HFFc6 (cell line): ENCODE measurements at places on chromosomes 11 and 22. TPM values are rescaled to one million over a fixed set of nuclear protein-coding genes. Genes with fewer than 3 reads are reported as not detected.

IL10RA gene
- not detected in 3 replicates for total RNA-seq

SYNGR1 gene
- 16.0 to 25.3 TPM (median 18.0 TPM) in 3 replicates for total RNA-seq

TUT1 gene
- 12.5 and 16.0 TPM in 2 replicates for total RNA-seq

ARHGAP42 gene
- 1.2 to 3.3 TPM (median 1.7 TPM) in 3 replicates for total RNA-seq

OR2D2 gene
- total RNA-seq: not detected in 3 replicates

MRGPRX3 gene
- not detected in 3 replicates for total RNA-seq

GAL3ST1 gene
- total RNA-seq: not detected in 3 replicates

GRCh38 chr22:38467904-38468442, at the start of gene KDELR3:
KDELR3 (plus strand) TSS chr22:38468096; CDS start chr22:38468234, 138 bp downstream.
- H3K36me3 ChIP-seq: no peaks in the 10 kb centered on the region
- H3K27me3 ChIP-seq: peaks cover 9% of the 10 kb centered on the region
- peak within 1 kb of the TSS; percentile 92 for H3K4me3 ChIP-seq
- DNase-seq: peak; percentile 48

DNA sequence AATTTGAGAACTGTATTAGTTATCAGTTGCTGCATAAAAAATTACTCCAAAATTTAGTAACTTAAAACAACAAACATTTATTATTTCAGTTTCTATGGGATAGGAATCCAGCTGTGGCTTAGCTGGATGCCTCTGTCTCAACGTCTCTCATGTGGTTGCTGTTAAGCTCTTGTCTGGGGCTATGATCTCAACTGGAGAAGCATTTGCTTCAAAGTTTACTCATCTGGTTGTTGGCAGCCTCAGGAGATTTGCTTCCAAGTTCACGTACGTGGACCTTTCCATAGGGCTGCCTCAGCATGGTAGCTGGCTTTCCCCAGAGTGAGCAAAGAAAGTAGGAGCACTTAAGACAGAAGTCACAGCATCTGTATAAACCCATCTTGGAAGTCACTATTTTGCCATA, 144.9 kb upstream of the SESN3 start:
- no peak overlapping the region for H3K4me3 ChIP-seq
- no peak overlapping the region for H3K27ac ChIP-seq
- no peak for DNase-seq
- no peaks in the 10 kb centered on the region for H3K4me1 ChIP-seq

DNA sequence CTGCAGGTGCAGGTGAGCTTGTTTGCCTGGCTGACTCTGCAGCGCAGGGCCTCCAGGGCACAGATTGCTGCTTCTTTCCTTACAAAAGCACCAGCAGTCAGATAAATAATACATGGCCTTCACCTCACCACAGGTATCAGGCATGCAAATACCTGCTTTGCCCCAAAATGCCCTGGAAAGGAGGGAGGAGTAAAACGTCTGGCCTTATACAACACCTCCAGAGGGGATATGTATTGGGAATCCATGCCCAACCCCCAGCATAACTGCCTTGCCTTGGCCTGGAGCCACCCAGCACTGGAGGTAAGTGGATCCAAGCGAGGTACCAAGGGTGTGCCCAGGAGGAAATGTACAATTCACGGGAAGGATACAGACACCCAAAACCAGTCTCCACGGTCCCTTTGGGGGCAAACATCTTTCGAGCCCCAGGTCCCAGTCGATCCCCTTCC, 860 bp downstream of the TMEM184B start:
- peak overlapping the region; percentile 92 for H3K4me3 ChIP-seq
- no peak for DNase-seq
- peaks cover 2% of the 10 kb centered on the region for H3K27me3 ChIP-seq
- H3K36me3 ChIP-seq: peaks cover 6% of the 10 kb centered on the region
- peaks cover 59% of the 10 kb centered on the region for H3K4me1 ChIP-seq
- H3K27ac ChIP-seq: peak overlapping the region; percentile 73

- no peaks in the 10 kb centered on the region for H3K27me3 ChIP-seq
- peaks cover 37% of the 10 kb centered on the region for H3K4me1 ChIP-seq
- no peak overlapping the region for H3K4me3 ChIP-seq
- DNase-seq: peak; percentile 31
These were observed 70.5 kb downstream of the DKK3 start for GRCh38 chr11:11937957-11938356.

GRCh38 chr11:129804012-129804411, 11.6 kb upstream of the TMEM45B start:
- H3K36me3 ChIP-seq: no peaks in the 10 kb centered on the region
- no peaks in the 10 kb centered on the region for H3K4me1 ChIP-seq
- DNase-seq: no peak
- H3K27me3 ChIP-seq: peaks cover 60% of the 10 kb centered on the region
- no peak overlapping the region for H3K27ac ChIP-seq

DNA sequence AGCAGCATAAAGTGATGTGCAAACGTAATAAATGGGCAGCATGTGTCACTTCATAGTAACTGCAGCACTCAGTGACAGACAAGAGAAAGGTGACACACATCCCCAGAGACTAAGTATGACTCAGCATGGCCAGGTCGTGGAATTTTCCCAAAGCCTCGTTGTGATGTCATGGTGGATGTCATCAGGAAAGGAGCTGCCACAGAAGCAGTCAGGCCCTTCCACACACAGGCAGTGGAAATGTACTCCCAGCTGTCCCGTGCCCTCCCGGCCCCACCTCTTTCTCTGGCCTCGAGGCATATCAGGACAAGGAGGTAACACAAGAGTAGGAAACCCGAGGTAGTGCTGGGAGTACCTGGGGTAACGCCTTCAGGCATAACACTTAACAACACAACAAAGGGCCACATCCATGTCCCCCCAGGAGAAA, 8.1 kb downstream of the PC start:
- peak; percentile 92 for DNase-seq
- peaks cover 6% of the 10 kb centered on the region; the same call in 1 of the 2 replicates for H3K36me3 ChIP-seq
- H3K27ac ChIP-seq: peak overlapping the region; percentile 94
- H3K27me3 ChIP-seq: no peaks in the 10 kb centered on the region; the same call in 1 of the 2 replicates

DNA sequence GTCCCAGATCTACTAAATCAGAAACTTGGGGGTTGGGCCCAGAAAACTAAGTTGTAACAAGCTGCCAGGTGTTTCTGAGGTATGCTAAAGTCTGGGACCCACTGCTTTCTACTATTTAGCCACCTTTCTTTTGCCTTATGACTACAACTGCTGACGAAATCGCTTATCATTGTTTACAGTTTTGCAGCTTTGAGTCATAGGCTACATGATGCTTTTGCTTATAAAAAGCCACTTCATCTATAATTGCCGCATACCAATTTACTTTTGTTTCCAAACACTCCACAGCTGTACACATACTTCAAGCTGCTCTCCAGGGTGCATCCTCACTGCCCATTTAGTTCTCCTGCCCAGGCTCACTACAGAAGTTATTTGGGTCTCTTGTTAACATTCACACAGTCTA, 144.7 kb downstream of the ENTHD1 start:
- H3K27ac ChIP-seq: no peak overlapping the region
- DNase-seq: peak; percentile 48
- peaks cover 8% of the 10 kb centered on the region for H3K4me1 ChIP-seq
- peaks cover 27% of the 10 kb centered on the region for H3K27me3 ChIP-seq
- H3K36me3 ChIP-seq: no peaks in the 10 kb centered on the region
